Panc1 (cell line): ENCODE measurements at places on chromosomes 11 and 22. TPM values are rescaled to one million over a fixed set of nuclear protein-coding genes. Genes with fewer than 3 reads are reported as not detected.

Gene SERHL2
- 1.6 TPM for total RNA-seq

Gene ILK
- total RNA-seq: 204 TPM

Gene CCDC73
- total RNA-seq: not detected

GRCh38 chr11:128737704-128738103 lies 43.8 kb downstream of the FLI1 start:
- no peaks in the 10 kb centered on the region for H3K36me3 ChIP-seq
- H3K4me1 ChIP-seq: no peaks in the 10 kb centered on the region
- H3K27me3 ChIP-seq: no peaks in the 10 kb centered on the region; the same call in 1 of the 2 replicates
- H3K27ac ChIP-seq: no peak overlapping the region
- DNase-seq: no peak
- no peak overlapping the region for H3K4me3 ChIP-seq

- DNase-seq: no peak
- H3K27me3 ChIP-seq: no peaks in the 10 kb centered on the region
- H3K27ac ChIP-seq: no peak overlapping the region
- peaks cover 2% of the 10 kb centered on the region; the same call in 1 of the 2 replicates for H3K4me1 ChIP-seq
- no peaks in the 10 kb centered on the region for H3K36me3 ChIP-seq
- no peak overlapping the region for H3K4me3 ChIP-seq
These were observed 80.0 kb downstream of the C11orf91 start for GRCh38 chr11:33620423-33621171.

DNA sequence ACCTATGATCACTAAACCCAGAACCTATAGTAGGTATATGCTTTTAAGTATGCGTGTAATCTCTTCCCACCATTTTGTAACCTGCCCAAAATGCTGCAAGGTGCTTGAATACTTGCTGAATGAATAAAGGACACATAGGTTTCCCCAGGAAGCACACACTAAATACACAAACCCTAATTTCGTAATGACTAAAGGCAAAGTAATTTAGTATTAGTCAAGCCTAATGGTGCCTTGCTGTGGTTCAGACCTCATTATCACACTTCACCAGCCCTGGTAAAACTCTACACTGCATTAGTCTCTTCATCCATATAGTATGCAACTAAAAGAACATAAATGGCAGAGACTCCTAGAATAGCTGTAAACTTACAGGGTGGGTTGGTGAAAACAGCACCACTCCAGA lies 289.0 kb upstream of the PITPNB start:
- H3K4me3 ChIP-seq: no peak overlapping the region
- DNase-seq: no peak
- H3K27me3 ChIP-seq: no peaks in the 10 kb centered on the region
- H3K27ac ChIP-seq: no peak overlapping the region
- H3K36me3 ChIP-seq: no peaks in the 10 kb centered on the region

- H3K4me3 ChIP-seq: no peak overlapping the region
- H3K36me3 ChIP-seq: no peaks in the 10 kb centered on the region; the same call in 1 of the 2 replicates
- peaks cover 46% of the 10 kb centered on the region for H3K4me1 ChIP-seq
- peak overlapping the region; percentile 99 for H3K27ac ChIP-seq
- no peaks in the 10 kb centered on the region for H3K27me3 ChIP-seq
These were observed 3.5 kb downstream of the ME3 start for GRCh38 chr11:86668929-86669328.

GRCh38 chr11:77069969-77070582 lies 3.3 kb downstream of the CAPN5 start:
- no peaks in the 10 kb centered on the region for H3K27me3 ChIP-seq
- H3K27ac ChIP-seq: no peak overlapping the region
- no peaks in the 10 kb centered on the region for H3K36me3 ChIP-seq
- H3K4me1 ChIP-seq: peaks cover 16% of the 10 kb centered on the region
- no peak for DNase-seq
